ENCODE measurements at places on chromosomes 6 and 20.

DNA sequence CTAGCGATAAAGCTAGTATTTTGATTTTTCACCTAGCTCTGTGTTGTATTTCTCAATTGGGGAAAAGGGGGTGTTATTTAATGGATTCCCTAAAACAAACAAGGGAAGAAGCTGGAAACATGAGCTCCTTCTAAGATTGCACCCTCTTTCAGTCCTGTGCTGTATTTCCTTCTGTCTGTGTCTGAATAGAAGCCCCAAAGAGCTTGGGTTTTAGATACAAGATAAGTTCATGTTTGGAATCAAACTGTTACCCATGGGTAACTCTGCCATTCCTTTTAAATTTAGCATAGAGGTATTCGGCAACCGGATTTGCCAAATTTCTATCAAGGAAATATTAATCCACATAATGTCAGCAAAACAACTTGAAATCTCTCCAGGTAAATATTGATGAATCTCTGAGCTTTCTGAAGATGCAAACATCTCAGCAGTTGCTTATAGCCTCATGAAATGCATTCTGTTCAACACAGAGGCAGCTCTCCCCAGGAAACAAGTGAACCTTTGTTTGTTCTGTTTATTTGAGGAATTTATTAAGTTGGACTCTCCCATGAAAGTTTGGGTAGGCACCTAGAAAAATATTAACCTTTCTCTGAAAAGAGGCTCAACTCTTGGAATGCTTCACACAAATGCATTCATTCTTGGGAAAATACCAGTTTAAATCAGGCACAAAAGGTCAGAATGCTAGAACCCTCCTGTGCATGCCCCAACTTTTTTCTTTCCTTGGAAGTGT is 9.9 kb upstream of the SCGN start:
- DNase-seq = no peak

DNA sequence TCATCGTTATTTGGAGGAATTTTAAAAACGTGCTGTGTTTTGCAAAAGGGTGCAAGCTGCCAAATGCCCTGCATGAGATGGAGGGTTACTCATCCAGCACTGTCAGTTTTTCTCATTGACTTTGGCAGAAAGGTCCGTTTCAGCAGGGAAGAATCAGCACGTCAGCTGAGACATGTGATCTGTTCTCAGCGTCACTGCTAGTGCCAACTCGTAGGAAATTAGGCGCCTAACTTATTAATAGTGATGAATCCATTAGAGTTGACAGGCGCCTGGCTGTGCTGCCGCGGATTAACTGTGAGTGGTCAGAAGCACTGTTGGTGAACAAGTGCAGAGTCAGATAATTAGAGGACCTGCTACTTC is 175.5 kb upstream of the FOXQ1 start:
- DNase-seq = no peak

- no peak for DNase-seq
Observed at GRCh38 chr20:11380283-11380682, 537.4 kb upstream of the BTBD3 start.

GRCh38 chr20:18683839-18684238 is 96.0 kb downstream of the DTD1 start:
- DNase-seq = no peak

- no peak for DNase-seq
Observed at GRCh38 chr20:17171746-17172280, 55.0 kb upstream of the PCSK2 start.

DNA sequence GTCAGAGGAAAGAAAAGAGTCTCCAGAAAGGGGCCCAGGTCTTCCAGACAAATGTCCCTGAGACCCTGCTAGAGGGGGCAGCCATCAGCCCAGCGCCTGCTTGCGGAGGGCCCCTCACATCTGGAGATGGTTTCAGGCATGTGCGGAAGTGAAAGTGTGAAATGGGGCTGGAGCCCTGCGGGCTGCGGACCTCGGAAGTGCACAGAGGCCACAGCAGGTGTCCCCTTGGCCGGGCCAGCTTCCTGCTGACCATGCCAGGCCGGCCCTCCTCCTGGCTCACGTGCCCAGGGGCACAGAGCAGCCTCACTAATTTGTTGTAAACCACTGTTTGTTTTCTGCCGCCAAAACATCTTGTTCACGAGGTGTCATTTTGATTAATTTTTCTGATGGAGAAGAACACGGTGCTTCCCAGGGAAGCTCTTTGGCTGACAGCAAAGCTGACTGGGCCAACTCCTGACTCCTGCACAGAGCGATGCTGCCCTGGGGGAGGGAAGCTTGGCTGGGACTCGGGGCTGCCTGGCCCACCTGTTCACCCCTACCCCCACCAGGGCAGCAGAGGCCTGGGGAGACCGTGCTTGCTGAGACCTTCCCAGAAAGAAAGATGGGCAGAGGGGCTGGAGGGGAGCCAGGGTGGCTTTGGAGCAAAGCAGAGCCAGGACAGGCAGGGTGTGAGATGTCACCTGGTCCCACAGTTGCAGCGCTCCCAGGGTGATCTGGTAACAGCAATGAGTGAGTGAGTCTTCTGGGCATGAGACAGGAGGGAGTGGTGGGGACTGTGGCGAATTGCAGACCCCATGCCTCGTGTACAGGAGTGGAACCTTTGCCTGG is 54.2 kb downstream of the BCAS4 start:
- no peak for DNase-seq

GRCh38 chr20:4719190-4719589 is 2.5 kb upstream of the PRND start:
- DNase-seq = no peak

DNA sequence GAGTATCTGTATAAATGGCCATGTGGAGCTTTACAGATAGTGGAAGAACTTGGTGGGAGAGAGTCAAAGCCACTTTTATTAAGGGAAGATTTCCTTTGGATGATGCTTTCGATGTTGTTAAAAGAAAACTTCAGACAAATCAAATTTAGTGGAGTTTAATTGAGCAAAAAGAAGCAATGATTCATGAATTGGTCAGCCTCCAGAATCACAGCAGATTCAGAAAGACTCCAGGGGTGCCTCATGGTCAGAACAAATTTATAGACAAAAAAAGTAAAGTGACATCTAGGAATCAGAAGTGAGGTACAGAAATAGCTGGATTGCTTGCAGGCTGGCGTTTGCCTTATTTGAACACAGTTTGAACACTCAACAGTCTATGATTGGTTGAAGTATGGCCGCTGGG is 5.3 kb upstream of the CGA start:
- no peak for DNase-seq

DNA sequence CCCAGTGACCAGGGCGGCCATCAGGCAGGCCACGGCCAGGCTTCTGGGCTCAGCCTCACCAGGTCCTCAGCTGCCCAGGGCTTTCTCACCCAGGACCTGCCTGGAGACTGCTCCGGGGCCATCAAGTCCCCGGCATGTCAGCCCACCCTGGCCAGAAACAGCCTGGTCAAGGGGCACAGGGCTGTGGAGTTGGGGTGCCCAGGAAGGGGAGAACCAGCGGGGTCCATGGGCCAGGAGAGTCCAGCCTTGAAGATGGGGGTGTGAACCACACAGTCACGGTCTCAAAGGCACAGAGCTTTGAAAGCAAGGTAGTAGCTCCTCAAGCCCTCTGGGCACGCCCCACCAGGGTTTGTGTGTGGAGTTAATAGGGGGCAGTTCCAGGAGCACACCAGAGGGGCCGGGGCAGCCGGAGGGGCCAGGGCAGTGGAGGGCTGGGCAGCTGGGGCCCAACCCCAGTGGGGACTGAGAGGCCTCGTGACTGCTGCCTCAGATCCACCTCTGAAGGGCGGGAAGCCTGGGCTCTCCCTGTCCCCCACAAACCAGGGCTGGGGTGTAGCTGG is 48.0 kb upstream of the BHLHE23 start:
- DNase-seq = no peak

GRCh38 chr20:42366626-42367025 is 748.4 kb upstream of the CHD6 start:
- DNase-seq = no peak

GRCh38 chr6:10610289-10610688 is 84.1 kb downstream of the C6orf52 start:
- no peak for DNase-seq

- DNase-seq = no peak
Observed at GRCh38 chr20:1310071-1310470, 18.9 kb downstream of the SDCBP2 start.

GRCh38 chr6:146997062-146997461 is 207.2 kb upstream of the STXBP5 start:
- no peak for DNase-seq

DNA sequence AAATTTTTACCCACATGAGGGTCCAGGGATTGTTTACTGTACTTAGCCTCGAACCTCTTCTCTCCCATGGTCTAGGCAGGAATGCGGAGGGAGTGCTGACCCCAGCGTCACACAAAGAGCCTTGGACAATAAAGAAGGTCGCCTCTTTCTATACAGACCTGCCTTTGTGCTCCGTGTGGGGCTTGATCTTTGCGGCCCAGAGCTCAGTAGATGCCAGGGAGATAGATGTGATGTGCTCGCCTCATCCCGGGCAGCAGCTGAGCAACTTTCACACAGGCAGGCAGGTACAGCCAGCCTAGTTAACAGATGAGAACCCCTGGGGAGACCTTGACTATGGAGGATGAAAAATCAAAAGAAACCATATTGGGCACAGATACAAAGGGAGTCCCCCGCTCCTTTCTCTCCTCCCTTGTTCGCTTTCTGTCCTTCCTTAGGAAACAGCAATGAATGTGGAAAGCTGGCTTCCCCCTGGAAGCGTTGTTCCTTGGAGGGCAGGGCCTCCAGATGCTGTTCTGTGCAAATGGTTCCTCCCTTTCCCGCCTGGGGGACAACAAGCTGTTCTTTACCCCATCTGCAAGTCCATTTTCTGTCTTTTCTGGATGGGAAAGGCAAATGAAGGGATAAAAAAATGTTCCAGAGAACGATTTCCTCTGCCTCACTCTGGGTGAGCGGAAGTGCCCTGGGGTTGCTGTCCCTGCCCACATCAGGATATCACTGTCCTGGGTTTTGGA is 128.3 kb downstream of the OLIG3 start:
- no peak for DNase-seq

All from stimulated activated CD8-positive, alpha-beta memory T cell treated with anti-CD3 and anti-CD28 coated beads, Interleukin-4, amount 100 ng/mL, for 1 hour (primary cell).